ENCODE measurements at places on chromosomes 5 and 9. TPM values are rescaled to one million over a fixed set of nuclear protein-coding genes. Genes with fewer than 3 reads are reported as not detected.

MYOZ3 gene
- 0.24 TPM for polyA plus RNA-seq

OLFML2A gene
- polyA plus RNA-seq: 4.7 TPM

RANBP3L gene
- polyA plus RNA-seq: not detected

DNA sequence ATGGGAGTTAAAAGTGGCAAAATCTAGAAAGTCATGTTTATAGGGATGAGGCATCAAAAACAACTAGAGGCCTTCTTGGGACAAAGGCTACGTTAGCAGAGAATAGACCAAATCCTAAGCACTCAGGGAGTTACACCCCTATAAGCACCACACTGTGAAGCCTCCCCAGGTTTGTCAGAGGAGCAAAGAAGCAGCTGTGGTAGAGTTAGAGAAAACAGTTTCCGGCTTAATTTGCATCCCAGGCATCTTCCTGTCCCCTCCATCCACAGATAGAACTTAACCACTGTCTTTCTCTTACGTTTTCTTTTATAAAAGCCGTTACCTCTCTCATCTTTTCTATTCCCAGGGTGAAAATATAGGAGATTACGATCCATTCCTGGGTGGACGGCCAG, 188.6 kb upstream of the KLF9 start:
- no peaks in the 10 kb centered on the region for H3K36me3 ChIP-seq
- no peak overlapping the region for H3K4me3 ChIP-seq
- H3K4me1 ChIP-seq: peaks cover 17% of the 10 kb centered on the region
- no peak for DNase-seq
- no peak overlapping the region for H3K27ac ChIP-seq
- no peaks in the 10 kb centered on the region for H3K27me3 ChIP-seq

- no peak overlapping the region for H3K4me3 ChIP-seq
- DNase-seq: no peak
- H3K4me1 ChIP-seq: peaks cover 9% of the 10 kb centered on the region
- H3K36me3 ChIP-seq: no peaks in the 10 kb centered on the region
- H3K27me3 ChIP-seq: no peaks in the 10 kb centered on the region
Measured at GRCh38 chr5:160289356-160289651, 23.1 kb downstream of the CCNJL start.

DNA sequence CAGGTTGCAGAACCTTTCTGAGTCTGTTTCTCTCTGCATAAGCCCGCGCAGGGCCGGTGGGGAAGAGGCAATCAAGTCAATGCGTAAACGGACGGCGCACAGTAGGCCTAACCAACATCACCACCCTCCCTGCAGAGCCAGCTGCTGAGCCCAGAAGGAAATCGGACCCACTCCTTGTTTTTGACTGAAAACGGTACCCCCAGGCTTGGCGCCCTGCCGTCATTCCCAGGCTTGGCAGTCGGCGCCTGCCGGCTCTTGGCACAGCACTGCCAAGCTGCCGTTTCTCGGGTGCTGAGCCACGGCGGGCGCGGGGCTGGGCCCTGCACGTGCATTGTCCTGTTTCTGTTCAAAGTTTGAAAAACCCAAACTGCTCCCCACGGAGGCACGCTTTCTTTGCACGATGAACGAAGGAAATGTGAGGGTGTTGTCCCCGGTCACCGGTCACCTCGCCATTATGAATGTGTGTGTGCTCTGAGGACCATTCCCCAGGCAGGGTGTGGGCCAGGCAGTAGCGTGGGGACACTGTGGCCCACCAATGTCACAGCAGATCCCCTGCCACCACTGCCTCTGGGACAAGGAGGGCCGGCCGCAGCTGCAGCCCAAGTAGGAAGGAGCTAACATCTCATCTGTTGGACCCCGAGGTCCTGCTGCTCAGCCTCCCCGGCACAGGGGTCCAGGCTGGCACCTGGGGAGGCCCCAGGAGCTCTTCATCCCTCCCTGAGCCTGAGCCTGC, 20.1 kb downstream of the FIBCD1 start:
- no peak overlapping the region for H3K4me3 ChIP-seq
- no peaks in the 10 kb centered on the region for H3K36me3 ChIP-seq
- no peak for DNase-seq
- no peak overlapping the region for H3K27ac ChIP-seq

DNA sequence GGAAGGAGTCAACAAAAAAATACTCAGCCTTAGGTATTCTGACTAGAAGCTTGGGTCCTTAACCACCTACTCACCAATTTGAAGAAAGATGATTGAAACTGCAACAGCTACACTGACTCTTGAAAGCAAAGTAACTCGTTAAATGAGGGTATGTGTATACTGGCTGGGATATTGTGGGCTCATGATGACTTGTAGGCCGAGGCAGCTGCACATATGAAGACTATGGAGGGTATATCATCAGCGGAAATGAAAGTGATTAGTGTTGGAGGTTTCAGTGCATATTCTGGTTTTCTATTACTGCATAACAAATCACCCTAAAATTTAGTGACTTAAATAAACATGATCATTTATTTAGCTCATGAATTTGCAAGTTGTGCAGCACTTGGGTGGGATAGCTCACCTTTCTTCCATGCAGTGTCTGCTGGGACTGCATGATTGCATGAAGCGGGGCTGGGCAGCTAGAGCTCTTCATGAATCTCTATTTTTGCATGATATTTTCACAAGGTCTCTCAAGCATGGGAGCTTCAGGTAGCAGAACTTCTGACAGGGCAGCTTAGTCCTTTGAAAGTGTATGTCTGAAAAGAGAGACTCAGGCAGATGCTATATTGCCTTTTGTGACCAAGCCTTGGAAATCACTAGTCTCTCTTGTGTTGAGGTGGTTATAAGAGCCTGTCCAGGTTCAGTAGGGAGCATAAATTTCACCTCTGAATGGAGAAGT, 96.1 kb upstream of the CDKN2B start:
- no peak overlapping the region for H3K4me3 ChIP-seq
- no peaks in the 10 kb centered on the region for H3K27me3 ChIP-seq
- no peak overlapping the region for H3K27ac ChIP-seq
- H3K4me1 ChIP-seq: peaks cover 21% of the 10 kb centered on the region

DNA sequence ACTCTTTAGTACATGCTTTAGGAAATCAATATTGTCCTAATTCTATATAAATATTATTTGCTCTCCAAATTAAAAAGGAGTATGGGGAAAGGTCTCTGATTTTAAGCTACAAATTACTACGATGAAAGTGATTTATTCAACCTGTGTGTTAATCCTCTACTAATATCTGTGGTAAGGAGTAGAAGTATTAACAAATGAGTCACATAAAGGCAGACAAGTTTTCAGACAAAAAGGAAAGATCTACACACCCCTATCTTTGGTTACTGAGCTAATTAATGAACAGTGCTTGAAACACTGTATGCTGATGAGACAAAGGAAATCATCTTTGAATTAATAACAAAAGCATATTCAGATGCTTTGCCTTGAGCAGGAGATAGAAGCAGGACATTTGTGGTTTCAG, 15.9 kb downstream of the LOX start:
- H3K27ac ChIP-seq: no peak overlapping the region
- H3K4me3 ChIP-seq: no peak overlapping the region
- no peaks in the 10 kb centered on the region for H3K27me3 ChIP-seq
- DNase-seq: no peak

DNA sequence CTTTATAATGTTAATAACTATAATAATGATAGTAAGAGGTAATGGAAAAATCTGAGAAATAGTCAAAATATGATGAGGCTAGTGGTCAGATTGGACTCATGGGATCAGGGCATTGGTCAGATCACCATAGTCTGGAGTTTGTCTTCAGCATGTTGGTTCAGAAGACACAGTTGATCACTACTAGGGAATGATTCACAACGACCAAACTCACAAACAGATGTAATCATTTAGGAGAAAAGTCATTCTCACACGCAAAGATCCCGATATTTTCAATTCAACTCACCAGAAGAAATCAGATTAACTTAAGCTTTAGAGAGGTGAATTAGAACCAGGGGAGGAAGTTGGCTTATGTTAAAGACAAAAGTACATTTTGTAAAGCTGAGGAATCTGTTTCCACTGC, 131.8 kb downstream of the LURAP1L start:
- no peak for DNase-seq
- H3K27me3 ChIP-seq: no peaks in the 10 kb centered on the region
- H3K4me1 ChIP-seq: no peaks in the 10 kb centered on the region

GRCh38 chr5:172224996-172225395, 31.0 kb downstream of the EFCAB9 start:
- peaks cover 12% of the 10 kb centered on the region for H3K36me3 ChIP-seq
- H3K4me3 ChIP-seq: no peak overlapping the region
- H3K27me3 ChIP-seq: no peaks in the 10 kb centered on the region
- no peaks in the 10 kb centered on the region for H3K4me1 ChIP-seq

DNA sequence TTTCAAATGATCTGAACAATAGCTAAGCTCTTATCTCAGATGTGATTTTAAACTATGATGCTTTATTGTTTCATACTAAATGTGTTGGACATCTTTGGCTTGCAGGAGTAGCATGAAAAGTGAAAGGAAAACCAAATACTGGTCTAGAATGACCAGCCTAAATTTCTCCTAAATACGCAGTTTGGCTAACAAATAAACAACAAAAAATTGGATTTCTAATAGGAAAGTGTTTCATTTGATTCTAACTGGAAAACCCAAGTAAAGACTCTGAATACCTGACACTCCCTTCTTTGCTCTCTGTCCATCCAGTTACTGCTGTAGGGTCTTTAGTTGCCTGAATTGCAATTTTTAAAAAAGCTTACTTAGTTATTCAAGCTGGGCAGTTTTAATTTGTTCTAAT, 111.7 kb upstream of the ACOT12 start:
- H3K36me3 ChIP-seq: no peaks in the 10 kb centered on the region
- no peaks in the 10 kb centered on the region for H3K27me3 ChIP-seq
- no peak overlapping the region for H3K4me3 ChIP-seq

DNA sequence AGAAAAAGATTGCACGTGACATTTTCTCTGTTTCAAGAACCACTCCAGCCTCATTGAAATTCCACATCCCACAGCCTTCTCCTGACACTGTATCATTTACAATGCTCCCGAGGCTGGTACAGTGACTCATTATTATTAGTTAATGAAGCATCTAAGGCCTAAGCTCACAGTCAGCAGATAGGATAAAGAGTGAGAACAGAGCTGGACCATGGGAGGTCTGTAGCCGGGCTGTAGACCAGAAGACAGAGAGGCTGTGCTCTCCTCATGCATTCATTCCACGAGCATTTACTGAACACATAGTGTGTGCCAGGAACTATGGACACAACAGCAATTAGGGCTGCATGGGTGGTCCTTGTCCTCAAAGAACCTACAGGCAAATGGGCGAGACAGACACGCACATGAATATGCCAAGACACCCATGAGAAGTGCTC, 47.3 kb upstream of the GALNT10 start:
- no peak overlapping the region for H3K27ac ChIP-seq
- H3K4me1 ChIP-seq: no peaks in the 10 kb centered on the region
- no peak for DNase-seq
- no peaks in the 10 kb centered on the region for H3K36me3 ChIP-seq
- no peak overlapping the region for H3K4me3 ChIP-seq
- H3K27me3 ChIP-seq: peaks cover 26% of the 10 kb centered on the region
